HFF-Myc (cell line): ENCODE measurements at places on chromosomes 16 and 17.

DNA sequence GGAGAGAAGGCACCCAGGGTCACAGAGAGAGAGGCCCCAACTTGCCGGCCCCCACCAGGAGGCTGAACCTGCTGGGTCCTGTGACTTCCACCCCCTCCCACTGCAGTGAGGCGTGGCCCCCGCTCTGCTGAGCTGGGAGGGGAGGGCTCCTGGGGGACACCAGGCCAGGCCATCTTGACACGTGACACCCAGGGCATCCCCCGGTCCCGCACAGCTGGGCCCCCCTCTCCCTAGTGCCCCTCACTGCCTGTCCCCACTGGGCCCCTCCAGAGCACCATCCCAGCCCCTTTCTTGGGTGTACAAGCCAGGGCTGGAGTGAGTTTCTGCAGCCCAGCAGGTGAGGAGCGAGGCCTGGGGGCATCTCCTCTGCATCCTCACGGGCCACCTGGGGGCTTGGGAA is 12.4 kb downstream of the UBALD1 start:
- DNase-seq: no peak

- DNase-seq: no peak
Observed at GRCh38 chr17:34665150-34665806, 85.9 kb downstream of the TMEM132E start.

- no peak for DNase-seq
Observed at GRCh38 chr17:38705523-38705802, 390 bp downstream of the MLLT6 start.

DNA sequence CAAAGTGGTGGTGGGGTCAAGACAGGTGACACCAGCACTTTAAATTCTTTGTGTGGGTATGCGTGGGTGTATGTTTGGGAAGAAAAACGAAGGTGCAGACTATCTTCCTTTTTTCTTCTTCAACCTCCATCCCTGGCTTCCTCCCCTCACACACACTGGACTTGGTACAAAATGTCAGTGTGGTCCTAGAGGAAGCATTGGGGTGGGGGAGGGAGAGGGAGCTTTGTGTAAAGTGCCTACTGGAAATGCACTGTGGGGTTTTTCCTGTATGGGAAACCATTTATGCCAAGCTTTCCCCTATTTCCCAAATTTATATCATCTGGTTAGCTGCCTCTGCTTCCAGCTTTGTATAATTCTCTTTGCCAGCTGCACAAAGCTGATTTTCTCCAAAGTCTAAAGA is 44.4 kb downstream of the SLFN12L start:
- DNase-seq: no peak
